ENCODE measurements at places on chromosomes 1 and 21.

DNA sequence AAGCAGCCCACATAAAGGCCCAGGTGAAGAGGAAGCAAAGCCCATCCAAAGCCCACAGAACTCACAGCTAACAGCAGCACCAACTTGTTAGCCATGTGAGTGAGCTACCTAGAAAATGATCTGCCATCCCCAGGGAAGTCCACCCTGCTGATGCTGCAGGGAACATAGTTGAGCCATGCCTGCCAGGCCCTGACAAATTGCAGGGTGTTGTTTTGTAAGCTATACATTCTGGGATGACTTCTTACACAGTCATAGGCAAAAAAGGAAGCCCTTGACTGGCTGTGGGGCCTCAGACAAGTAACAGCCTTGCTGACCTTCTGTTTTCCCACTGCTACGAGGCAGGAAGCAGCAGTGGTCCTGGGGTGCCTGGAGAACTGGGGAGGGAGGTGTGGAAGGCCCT lies 262.7 kb downstream of the MATN1 start:
- DNase-seq = no peak

- no peak for DNase-seq
Measured at GRCh38 chr1:74610961-74611360, 62.6 kb downstream of the ERICH3 start.

- no peak for DNase-seq
Measured at GRCh38 chr1:226429858-226430715, 22.2 kb upstream of the PARP1 start.

DNA sequence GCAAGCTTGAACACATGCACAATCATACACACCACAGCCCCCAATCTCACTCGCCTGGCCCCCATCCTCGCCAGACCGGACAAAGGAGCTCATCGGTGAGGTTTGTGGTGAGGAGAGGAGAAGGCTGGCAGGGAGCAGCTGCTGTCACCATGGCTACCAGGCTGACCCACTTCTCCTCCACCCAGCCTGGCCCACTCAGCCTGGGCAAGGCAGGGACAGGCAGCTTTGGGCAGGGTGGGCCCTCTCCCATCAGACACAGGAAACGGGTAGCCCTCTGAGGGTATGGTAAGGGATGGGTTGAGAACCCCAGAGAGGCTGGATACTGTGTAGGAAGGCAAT lies 15.9 kb downstream of the RIMS3 start:
- DNase-seq = no peak

- DNase-seq = no peak
Measured at GRCh38 chr1:206713910-206714312, 29.2 kb downstream of the MAPKAPK2 start.

- no peak for DNase-seq
Measured at GRCh38 chr1:59985911-59986515, 59.4 kb upstream of the CYP2J2 start.

GRCh38 chr1:226738421-226738994 lies 574 bp downstream of the ITPKB start:
- no peak for DNase-seq

GRCh38 chr1:10429868-10430215 lies 391 bp upstream of the CENPS start:
- DNase-seq = no peak

DNA sequence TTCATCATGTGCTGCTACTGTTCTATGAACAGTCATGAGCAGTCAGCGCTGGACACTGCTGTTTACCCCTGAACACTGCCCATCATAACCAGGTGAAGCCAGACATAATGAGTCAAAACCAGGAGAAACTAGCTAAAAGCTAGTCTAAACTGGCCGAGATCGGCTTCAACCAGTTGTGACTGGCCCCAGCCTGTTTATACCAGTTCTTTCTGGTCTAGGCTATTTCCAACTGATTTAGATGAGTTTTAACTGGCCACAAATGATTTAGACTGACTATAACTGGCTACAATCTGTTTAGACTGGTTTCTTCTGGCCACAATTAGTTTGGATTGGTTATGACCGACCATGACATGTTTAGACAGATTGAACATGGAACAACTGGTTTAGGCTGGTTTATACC lies 348.3 kb upstream of the CAMK1G start:
- DNase-seq = no peak

- no peak for DNase-seq
Measured at GRCh38 chr1:118783095-118783758, 204.9 kb downstream of the TBX15 start.

DNA sequence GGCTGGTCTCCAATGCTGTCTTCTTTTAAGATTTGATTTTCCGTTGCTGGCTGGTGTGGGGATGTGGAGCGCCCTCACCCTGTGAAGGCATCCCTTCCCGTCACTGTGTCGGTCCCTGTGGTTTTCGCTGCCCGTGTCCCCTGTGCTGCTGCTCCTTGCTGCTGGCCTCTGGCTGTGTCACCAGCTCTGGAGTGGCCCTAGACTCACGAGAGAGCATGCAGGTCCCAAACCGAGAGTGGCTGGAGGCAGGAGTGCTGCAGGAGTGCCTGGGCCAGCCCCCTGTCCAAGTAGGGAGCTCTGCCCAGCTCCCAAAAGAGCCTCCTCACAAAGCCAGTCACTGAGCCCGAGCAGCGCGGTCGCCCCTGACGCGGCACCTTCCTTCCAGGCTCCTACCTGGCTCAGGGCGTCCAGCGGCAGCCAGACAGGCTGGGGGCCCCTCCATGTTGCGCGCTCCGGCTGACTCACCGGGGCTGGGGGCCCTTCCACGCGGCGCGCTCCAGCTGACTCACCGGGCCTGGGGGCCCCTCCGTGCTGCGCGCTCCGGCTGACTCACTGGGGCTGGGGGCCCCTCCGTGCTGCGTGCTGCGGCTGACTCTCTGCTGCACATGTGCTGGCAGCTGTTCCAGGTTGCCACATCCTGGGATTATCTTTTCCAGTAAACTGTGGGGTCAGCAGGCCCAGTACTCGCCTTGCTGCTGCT lies 106.7 kb upstream of the COL6A1 start:
- peak; percentile 87 for DNase-seq

GRCh38 chr1:8554956-8555534 lies 237.1 kb downstream of the SLC45A1 start:
- no peak for DNase-seq

DNA sequence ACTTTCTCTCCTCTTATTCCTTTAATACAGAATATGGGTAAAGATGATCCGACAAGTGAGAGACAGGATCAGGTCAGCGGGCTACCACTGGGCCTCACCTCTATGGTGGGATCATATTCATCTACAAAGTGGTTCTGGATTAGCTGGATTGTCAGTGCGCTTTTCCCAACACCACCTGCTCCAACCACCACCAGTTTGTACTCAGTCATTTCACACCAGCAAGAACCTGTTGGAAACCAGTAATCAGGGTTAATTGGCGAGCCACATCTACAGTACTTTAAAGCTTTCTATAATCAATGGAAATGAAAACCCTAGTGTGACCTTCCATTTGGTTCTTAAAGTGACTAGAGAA lies 643 bp downstream of the NRAS start:
- no peak for DNase-seq

GRCh38 chr21:20469361-20469760 lies 528.8 kb upstream of the NCAM2 start:
- DNase-seq = no peak

- DNase-seq = no peak
Measured at GRCh38 chr1:239647964-239648632, 261.7 kb downstream of the CHRM3 start.

GRCh38 chr1:246447501-246447900 lies 59.6 kb downstream of the SMYD3 start:
- DNase-seq = no peak

- DNase-seq = no peak
Measured at GRCh38 chr1:30732277-30732996, 9.1 kb upstream of the MATN1 start.

GRCh38 chr1:14733048-14733778 lies 134.7 kb downstream of the KAZN start:
- no peak for DNase-seq

- no peak for DNase-seq
Measured at GRCh38 chr1:58251430-58252073, 295.0 kb downstream of the OMA1 start.

GRCh38 chr1:97668945-97669344 lies 251.9 kb downstream of the DPYD start:
- DNase-seq = no peak

DNA sequence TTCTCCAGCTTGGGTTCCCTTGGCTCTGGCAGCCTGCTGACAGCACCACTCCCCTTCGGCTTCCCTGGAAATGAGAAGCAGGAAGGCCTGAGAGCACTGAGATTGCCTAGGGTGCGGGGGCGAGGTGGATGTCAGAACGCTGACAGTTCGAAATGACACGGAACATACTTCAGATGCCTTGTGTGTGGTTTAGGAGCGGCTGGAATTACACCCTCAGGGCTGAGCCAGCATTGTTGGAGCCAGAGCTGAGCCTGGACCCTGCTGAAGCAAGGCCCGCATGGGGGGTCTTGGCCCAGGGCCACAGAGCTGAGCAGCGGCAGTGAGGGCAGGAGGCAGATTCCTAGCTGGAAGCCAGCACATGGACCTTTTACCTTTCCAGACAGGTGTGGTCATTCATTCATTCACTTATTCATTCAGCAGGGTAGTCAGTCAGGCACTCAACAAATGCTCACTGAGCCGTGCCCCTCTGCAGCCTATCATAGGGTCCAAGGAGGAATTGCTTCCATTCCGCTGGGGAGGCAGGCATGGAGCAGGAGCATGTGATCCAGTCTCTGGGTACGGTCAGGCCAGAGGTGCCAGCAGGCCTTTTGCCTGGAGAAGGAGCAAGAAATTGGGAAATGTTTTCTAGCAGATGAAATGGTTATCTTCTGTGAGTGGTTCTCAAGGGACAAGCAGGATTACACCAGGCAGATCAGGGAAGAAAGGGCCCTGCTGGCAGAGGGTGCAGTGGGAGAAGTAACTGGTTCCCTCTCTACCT lies 6.6 kb upstream of the FOXE3 start:
- no peak for DNase-seq

- no peak for DNase-seq
Measured at GRCh38 chr1:31788825-31789256, 24.7 kb upstream of the ADGRB2 start.

DNA sequence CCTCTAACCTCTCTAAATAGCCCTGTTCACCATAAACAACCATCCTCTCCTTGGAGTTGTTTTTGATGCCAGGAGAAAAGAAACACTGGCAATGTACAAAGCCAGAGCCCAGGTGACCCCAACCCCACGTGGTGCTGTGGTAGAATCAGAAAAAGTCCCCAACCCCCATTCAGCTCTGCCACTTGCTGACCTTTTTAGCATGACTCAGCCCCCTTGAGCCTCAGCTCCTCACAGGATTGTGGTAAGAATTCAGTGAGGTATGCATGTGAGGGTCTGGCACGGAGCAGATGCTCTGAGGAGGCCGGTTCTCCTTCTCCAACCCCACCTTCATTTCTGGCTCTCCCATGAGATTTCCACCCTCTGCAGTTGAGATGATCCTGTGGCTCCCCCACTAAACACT lies 11.1 kb upstream of the CHI3L1 start:
- peak; percentile 58 for DNase-seq

- DNase-seq = no peak
Measured at GRCh38 chr1:165403835-165404482, 41.0 kb downstream of the RXRG start.

DNA sequence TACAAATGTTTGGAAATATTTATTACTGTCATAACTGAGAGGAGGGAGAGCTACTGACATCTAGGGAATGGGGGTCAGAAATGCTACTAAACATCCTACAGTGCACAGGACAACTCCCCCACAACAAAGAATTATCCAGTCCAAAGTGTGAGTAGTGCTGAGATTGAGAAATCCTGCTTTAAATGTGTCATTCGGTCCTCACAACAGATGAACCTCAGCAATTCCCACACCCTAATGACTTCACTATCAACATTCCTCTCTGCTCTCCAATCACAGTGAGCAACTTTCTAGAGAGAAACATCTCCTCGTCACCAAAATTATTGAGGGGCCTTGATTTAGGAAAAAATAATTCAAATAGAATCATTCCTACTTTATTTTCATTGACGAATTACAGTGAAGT lies 18.0 kb downstream of the OMA1 start:
- peak; percentile 68 for DNase-seq

GRCh38 chr1:226563666-226564065 lies 15.1 kb downstream of the STUM start:
- no peak for DNase-seq

GRCh38 chr21:46538262-46538661 lies 66.6 kb downstream of the S100B start:
- DNase-seq = no peak

DNA sequence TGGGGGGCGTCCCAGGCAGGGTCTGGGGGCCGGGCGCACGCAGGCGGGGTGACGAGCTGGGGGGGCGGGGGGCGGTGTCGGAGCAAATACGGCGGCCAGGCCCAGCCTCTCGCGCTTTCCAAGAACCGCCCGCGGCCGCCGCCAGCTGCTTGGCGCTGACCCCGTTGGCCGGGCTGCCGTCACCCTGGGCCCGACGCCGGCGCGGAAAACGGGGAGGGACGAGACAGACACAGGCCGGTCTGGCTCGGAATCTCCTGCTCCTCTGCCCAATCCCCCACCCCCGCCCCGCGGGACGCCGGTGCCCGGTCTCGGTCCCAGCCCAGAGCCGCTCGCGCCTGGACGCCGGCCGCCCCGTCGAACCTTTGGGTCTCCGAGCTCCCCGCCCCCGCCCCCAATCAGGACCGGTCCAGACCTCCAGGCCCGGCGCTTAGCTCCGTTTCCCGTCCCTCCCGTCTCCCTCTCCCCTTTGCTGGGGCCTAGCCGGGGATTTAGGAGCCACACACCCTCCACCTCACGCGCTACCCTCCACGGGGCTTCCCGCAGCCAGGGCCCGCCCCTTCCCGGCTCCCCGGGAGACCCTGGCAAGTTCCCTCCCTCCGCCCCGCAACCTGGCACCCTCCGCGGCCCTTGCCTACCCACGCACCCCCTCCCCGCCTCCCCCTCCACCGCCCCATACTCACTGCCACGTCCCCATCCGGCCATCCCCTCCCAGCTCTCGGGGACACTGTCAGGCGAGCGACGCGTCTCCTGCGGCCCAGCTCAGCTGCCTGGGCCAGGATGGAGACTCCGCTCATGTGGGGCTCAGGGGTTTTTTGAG lies 800 bp upstream of the MMP23B start:
- no peak for DNase-seq

Data from GM04503 (cell line).